NCI-H226 (cell line): ENCODE measurements at places on chromosomes 13 and 19.

- peak; percentile 63 for DNase-seq
These were observed 69.9 kb downstream of the GPC5 start for GRCh38 chr13:91468301-91468700.

GRCh38 chr19:38870612-38871011 is 7.5 kb downstream of the RINL start:
- DNase-seq, result no peak

- no peak for DNase-seq
These were observed 7.8 kb downstream of the ABCA7 start for GRCh38 chr19:1047696-1048147.

DNA sequence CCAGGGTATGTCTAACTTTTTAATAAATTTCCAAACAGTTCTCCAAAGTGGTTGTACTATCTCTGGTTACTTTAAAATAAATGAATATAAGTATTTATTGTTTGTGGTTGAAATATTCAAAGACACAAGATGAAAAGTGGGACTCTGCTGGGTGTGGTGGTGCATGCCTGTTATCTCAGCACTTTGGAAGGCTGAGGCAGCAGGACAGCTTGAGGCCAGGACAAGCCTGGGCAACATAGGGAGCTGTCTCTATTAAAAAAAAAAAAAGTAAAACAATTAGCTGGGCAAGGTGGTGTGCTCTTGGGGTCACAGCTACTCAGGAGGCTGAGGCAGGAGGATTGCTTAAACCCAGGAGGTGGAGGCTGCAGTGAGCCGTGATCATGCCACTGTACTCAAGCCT is 10.4 kb downstream of the PNMA8A start:
- DNase-seq, result no peak

GRCh38 chr19:18894254-18895037 is 1.5 kb downstream of the CERS1 start:
- no peak for DNase-seq

DNA sequence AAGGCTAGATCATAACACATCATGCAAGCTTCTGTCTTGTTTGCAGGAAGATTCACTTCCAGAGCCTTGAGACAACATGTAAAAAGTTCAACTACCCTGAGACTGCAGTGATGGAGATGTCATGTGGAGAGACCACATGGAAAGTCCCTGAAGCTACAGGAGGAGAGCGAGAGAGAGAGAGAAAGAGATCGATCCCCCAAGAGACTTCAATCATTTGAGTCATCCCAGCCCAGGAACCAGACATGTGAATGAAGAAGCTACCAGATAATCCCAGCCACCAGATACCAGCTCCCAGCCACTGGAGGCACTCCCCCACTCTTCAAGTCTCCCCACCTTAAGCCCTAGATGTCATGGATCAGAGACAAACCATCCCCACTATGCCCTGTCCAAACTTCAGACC is 10.7 kb upstream of the EVI5L start:
- DNase-seq, result no peak

DNA sequence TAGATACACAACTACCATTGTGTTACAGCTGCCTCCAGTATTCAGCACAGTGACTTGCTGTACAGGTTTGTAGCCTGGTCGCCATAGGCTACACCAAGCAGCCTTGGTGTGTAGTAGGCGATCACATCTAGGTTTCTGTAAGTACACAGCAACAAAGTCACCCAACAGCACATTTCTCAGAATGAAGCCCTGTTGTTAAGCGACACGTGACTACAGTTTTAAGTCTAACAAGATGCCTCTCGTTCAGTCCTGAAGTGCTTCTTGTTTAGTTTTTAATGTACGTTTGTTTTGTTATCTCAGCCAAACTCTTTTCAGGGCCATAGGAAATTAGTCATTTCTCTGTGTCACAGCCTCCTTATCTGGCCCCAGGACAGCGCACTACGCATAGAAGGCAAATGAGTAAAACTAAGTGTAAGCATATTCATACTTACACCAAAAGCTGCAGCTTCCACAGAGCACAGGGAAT is 50.0 kb upstream of the GPR183 start:
- DNase-seq, result no peak

GRCh38 chr13:52925775-52926285 is 77.4 kb upstream of the PCDH8 start:
- DNase-seq, result no peak

DNA sequence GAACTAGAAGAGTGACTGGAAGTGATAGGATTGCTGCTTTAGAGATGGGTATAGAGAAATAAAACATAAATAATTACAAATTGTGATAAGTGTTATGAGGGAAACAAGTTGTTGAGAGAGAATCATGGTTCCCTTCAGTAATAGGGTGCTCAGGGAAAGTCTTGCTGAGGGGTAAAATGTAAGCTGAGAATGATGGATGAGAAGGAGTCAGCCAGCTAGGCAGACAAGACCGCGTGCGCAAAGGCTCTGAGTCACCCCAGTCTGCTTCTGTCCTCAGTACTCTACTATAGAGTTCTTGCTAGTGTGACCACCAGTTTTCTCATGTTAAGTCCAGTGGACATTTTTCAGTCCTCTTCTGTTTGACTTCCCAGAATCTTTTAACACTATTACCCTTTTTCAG is 39.5 kb downstream of the PCCA start:
- DNase-seq, result peak; percentile 17

GRCh38 chr19:4592445-4592844 is 33.0 kb upstream of the SEMA6B start:
- no peak for DNase-seq

- no peak for DNase-seq
These were observed 693.1 kb upstream of the SLC10A2 start for GRCh38 chr13:103759361-103759760.

- no peak for DNase-seq
These were observed 51.4 kb downstream of the VWA8 start for GRCh38 chr13:41909506-41909905.

DNA sequence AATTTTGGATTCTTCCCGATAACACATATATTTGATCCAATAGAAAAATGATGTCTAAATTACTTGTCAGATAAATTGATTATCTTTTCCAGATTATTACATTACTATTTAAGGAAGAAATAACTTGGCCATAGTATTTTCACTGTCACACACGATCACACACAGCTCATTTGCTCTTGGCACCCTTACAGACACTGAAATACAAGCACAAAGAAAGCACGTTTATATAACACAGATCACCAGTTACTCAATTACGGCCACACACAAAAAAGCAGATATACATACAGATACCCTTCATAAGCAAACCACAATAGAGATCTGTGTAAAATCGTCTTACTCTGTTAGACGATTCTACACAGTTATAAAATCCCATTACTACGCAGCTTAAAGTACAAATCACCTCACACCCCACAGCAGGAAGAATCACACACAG is 716 bp upstream of the ZNF420 start:
- DNase-seq, result no peak

DNA sequence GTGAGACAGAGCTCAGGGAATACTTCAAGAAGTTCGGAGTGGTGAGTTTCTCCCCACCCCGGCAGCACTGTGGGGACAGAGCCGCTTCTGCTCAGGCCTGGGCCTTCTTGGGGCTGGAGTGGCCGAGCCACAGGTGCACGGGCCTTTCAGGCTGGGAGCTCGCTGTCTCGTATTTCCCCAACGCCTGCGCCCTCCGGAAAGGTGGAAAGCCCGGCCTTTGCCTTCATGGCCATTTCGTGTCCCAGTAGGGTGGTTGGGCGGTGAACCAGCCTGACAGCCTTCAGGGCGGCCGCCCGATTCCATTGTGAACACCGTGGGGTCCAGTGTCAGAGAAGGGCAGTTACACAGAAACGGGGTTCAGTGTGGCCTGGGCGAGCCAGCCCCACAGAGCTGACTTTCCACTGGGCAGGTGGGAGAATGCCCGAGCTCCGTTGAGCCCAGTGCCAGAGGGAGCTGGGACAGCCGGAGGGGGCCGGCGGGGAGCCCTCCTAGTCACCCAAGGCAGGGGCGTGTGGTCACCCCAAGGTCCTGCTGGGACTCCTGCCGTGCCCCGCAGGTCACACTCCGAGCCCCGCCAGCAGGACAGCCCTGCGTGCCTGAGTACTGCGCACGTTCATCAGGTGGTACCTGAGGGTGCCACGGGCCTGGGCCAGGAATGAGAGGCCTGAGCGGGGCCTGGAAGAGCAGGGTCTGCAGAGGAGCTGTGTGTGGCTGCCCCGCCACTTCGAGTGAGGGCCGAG is 14.0 kb downstream of the DAZAP1 start:
- no peak for DNase-seq

- no peak for DNase-seq
These were observed 137.3 kb downstream of the KDM4B start for GRCh38 chr19:5106191-5106726.

GRCh38 chr13:92572190-92572589 is 654.4 kb upstream of the GPC6 start:
- DNase-seq, result no peak

DNA sequence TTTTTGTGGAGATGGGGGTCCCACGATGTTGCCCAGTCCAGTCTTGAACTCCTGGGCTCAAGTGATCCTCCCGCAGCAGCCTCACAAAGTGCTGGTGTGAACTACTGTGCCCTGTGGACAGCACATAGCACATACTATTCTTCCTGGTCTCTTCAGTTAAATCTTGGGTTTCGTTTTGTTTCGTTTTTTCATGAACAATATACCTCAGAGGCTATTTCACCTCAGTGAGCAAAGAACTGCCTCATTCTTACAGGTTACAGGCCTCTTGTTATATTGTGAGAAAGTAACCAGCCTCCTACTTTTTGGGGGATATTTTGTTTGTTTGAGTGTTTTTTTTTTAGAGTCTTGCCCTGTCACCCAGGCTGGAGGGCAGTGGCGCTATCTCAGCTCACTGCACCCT is 1.3 kb upstream of the C3 start:
- no peak for DNase-seq

DNA sequence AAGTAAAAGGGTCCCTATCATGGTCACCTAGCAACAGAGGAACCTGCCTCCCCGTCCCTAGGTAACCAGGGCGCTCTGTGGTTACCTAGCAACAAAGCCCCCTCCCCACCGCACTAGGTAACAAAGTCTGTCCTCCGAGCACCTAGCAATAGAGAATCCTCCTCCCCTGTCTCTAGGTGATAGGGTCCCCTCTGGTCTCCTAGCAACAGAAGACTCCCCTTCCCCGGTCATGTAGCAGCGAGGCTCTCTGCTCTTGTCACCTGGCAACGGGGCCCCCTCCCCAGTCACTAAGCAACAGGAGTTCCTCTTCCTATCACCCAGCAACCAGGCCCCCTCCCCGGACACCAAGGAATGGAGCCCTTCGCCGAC is 307 bp downstream of the JOSD2 start:
- no peak for DNase-seq

DNA sequence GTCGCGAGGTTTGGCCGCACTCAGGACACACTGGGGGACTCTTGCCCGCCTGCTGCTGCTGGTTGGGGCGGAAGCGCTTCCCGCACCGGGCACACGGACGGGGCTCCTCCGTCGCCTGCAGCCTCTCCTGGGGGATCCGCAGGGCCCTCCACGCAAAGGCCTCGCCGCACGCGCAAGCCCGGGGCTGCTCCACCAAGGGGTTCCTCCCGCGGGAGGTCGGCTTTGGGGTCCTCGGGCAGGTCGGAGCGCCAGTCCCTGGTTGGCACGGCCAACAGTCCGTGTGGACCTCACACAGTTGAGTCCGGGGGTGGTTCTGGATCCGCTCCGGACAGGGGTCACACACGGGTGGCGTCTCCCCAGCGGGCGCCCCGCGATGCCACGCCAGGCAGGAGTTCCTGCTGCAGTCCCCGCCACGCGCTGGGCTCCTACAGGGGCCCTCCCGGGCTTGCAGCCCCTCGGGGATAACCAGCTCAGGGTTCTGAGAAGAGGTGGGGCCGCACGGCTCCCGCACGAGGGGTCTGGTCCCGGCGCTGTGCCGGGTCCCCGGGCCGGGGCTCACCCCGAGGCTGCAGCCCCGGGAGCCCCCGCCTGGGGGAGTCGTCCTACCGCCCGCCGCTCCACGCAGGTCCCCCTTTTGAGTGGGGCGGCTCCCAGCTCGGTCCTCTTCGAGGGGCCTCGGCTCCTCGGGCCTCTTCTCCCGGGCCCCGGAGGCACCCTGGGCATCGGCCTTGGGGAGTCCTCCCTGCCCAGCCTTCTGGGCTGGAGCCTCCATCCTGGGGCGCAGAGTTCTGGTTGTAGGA is 6.2 kb upstream of the ZNF497 start:
- no peak for DNase-seq

- no peak for DNase-seq
These were observed 178.0 kb upstream of the KL start for GRCh38 chr13:32837973-32838927.

DNA sequence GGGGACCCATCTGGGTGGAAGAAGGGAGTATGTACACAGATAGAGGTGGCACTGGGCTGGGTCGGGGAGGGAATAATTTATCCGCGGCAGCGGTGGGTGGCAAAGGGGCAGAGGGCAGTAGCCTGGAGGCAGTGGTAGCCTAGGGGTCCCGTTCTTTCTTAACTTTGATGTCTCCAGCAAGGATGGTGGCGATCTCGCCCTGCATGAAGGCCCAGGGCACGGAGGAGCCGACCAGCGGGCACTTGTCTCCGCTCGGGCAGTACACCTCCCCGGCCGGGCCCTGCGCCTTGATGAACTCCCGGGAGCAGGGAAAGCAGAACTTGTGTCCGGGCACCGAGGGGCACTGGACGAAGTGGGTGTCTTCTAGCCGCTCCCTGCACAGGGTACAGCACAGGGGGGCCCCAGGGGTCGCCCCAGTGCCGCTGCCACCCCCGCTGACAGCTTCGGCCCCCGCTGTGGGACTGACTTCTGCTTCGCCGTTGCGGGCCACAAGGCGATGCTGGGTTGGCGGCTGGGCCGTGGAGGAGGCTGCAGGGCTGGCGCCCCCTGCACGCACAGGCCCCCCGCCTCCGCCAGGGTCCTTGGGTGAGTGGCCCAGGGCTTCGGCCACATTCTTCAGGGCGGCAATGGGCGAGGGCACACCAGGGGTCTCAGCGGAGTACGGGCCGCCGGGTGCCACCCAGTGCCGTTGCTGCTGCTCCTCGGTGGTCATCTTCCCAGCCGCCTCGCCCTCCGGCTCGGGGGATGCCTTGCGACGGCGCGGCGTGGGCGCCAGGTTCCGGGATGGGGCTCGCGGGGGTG is 1.9 kb downstream of the IRF2BP1 start:
- DNase-seq, result no peak

DNA sequence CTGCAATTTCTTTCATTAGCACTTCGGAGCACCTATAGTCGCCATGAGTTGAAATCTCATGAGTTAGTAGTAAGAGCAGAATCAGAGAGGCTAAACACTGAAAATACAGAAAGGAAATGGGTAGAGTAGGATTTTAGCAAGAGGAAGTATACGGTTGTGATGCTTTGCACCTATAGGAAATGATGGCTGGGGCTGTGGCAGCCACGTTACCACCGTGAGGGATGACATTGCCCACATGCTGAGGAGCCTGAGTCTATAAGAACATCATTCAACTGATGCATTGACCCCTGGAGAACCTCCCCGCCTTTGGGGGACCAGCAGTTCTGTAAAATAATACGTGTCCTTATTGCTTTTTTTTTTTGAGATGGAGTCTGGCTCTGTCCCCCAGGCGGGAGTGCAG is 20.4 kb downstream of the FAM187B start:
- DNase-seq, result no peak
